ENCODE measurements at places on chromosomes 2 and 18.

GRCh38 chr18:33821503-33821902 is 243.5 kb downstream of the ASXL3 start:
- no peak for DNase-seq

DNA sequence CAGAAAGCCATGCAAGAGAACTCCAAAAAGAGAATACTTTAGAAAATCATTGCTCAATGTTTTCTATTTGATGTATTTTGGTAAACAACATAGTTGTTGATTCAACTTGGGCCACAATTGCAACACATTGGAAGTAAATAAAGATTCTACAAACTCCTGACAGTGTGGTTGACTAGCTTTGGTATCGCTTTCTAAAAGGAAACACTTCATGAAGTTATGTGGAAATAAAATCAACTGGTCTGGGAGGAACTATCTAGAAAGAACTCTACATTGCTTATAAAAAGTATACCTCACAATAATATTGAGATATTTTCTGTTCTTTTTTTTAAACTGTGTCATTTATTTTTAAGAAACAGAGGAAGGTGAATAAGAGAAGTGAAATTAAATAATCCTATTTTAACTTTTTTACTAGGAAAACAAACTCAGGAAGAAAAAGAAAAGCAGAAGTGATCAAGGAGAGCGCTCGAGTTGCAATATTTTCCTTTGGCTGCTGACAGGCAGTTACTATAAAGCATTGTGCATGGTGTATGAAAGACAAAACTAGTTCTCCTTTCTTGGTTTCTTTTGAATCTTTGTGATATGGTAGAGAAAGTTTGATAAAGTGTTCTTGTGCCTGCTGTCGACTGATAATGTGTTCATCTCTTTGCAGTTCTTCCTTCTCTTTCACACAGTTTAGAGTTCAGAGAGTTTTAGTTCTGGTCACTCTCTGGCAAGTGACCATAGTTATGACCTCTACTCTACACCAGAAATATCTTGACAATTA is 3.0 kb downstream of the DHRS9 start:
- DNase-seq = no peak

- no peak for DNase-seq
Observed at GRCh38 chr2:67825476-67825875, 237.3 kb downstream of the C1D start.

DNA sequence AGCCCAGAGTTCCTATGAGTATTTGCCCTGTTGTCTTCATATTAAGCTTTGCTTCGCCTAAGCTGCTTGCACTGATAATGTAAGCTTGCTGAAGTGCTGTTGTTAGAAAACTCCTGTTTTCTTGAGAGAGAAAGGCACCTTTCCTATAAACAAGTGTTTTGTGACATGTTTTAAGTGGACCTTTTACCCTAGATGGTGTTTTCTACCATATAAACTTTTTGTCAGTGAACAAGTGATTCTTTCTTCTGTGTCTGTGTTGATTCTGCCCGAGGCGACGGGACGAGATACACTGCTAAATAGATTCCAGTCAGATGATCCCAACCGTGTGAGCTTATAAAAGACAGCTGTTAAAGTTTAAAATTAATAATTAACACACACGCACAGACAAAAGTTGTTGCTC is 24.1 kb downstream of the CABLES1 start:
- no peak for DNase-seq

GRCh38 chr2:200077838-200078237 is 122.5 kb downstream of the MAIP1 start:
- no peak for DNase-seq

- DNase-seq = no peak
Observed at GRCh38 chr2:37802899-37803379, 122.1 kb upstream of the RMDN2 start.

GRCh38 chr2:119134775-119135174 is 23.8 kb downstream of the C1QL2 start:
- DNase-seq = no peak

DNA sequence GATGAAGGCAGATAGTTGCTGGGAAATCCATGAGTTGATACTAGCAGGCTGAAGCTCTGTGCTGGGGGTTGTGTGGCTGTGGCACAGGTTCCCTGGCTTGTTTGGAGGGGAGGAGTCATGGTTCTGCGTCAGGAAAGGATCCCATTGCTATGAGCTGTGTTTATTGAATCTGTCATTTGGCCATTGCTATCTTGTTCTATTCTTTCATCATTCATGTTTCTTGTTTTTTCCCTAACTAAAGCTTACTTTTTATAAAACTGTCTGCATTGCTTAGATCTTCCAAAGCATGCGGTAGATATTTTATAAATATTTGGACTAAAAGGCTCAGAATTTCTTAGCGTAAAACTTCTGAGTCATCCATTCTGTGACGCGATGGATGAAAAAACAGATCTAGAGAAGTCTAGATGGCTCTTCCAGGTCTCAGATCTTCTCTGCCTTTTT is 335.3 kb downstream of the PTPRM start:
- no peak for DNase-seq

GRCh38 chr18:13661779-13662256 is 64.5 kb downstream of the FAM210A start:
- no peak for DNase-seq

- no peak for DNase-seq
Observed at GRCh38 chr2:37061013-37061711, 23.0 kb downstream of the HEATR5B start.

DNA sequence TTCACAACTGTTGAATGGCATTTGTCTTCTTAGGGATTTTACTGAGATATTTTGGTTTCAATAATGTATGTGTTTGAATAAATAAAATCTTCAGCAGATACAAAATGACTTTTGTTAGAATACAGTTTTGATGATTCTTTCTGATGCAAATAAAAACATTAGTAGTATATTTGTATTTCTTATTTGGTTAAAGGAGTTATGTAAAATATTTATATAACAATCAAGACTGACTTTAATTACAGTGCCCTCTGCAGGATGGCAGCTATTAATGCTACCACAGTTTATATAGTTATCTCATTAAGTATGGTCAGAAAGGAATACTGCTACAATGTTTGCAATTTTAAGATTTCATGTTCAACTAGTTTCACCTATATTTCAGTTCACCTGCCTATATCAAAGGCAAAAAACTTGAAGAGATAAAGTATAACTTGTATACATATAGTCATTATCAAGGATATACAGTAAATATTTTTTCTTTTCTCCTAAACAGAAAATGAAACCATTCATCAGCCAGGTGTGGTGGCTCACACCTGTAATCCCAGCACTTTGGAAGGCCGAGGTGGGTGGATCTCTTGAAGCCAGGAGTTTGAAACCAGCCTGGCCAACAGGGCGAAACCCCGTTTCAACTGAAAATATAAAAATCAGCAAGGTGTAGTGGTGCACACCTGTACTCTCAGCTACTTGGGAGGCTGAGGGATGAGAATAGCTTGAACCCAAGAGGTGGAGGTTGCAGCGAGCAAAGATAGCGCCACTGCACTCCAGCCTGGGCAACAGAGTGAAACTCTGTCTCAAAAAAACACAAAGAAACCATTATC is 19.8 kb downstream of the ARL5A start:
- DNase-seq = no peak

DNA sequence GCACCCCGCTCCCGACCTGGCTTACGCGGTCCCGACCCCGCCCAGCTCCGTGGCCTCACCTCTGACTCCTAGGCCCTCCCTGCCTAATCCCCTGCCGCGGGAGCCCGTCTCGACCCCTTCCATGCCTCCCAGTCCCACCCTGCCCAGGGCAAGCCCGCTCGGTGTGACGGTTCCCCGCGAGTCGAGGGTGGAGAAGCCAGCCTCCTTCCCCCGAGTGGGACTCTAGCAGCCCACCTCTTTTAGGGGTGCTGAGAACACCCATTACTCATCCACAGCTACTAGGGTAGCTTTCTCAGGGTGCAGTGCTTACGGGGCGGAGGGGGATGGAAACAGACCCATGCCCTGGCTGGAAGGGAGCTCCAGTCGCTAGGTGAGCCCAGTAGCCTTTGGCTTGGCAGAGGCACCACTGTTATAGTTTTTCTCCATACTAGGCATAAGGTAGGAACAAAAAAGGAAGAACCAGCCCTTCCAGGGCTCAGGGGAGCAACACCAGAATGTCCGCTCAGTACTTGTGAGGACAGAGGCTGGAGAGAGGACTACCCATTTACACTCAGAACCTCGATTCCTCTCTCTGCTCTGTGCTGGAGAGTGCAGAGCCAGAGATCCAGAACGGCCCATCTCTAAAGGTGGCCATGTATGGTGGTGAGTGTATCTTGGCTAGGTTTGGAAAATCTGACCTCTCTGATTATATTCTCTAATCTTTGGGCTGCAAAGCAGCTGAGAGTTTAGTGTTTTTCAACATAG is 606 bp downstream of the AGBL5 start:
- no peak for DNase-seq

GRCh38 chr2:233435436-233436190 is 81.3 kb downstream of the DGKD start:
- no peak for DNase-seq

DNA sequence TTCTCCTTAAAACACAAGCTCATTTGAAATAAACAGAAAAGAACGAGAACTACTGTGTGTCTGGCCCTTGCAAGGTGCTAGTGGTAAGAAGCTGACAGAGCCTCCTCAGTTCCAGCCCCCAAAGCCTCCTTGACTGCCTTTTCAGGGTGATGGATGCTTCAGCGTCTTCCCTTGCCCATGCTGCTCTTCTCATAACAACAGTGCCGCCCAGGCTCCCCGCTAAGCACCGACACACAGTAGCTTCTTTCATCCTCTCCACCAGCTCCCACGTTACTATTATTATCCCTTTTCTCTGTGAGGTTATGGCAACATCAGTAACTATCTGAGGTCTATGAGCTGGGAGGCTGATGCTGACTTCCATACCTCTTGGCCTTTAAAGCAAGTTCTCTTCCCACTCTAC is 418.6 kb downstream of the TSN start:
- DNase-seq = no peak

DNA sequence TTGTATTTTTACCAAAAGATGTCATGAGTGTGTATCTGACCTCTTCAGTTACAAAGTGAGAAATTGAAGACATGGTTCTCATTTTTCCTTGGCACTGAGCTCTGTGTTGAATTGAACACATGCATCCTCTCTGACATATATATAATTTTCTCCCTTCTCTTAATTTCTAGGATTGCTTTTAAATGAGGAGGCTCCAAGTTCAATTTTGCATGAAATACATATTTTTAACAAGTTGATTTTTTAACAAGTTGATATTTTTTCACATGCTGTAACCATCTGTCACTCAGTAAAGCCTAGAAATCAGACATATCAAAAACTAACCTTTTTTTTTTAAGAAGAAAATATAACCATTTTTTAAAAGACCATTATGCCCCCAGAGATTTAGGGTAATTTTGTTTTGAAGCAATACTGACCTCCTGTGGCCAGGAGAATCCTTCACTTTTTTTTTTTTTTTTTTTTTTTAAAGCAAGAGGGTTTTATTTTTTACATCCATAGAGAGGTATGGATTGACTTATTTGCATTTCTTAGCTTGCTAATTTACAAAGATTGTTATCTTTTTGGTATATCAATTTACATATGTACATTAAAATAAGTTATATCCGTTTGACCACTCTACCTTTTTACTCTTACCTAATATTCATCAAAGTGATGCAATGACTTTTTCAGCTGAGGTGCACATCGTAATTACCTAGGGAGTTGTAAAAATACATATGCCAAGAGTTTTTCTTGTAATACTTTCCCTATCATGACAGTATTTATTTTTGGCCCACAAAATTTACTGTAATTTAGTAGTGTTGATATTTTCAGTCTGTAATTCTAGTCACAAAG is 161.8 kb downstream of the SOCS6 start:
- no peak for DNase-seq

DNA sequence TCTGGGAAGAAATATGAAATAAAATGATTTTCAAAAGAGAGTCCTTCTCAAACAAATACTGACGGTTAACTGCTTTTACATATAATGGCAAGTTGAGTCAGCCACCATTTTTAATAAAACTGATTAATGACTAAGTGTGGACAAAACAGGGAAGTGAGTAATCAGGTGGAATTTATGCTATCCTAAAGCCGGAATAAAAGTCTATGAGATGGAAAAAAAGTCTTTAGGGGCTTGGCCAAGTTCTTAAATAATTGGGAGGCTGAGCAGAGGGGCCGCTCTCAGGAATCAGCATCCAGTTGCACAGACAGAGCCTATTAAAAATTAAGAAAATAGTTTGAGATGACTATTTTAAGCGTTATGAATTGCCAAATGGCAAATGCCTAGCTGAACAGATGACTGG is 58.6 kb upstream of the AFF3 start:
- no peak for DNase-seq

DNA sequence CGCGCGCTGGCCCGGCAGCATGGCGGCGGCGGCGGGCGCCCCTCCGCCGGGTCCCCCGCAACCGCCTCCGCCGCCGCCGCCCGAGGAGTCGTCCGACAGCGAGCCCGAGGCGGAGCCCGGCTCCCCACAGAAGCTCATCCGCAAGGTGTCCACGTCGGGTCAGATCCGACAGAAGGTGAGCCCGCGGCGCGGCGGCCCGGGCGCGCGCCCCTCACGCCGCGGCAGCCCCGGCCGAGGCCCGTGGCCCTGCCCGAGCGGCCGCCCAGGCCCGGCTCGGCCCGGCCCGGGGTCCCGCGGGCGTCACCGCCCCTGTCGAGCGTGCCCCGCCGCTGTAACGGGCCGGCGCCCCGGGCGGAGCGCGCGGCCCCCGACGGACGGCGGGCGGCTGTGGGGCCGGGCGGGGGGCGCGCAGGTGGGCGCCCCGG is 218 bp downstream of the DGKD start:
- DNase-seq = no peak

GRCh38 chr2:101018934-101019333 is 16.8 kb downstream of the RPL31 start:
- DNase-seq = no peak

- DNase-seq = no peak
Observed at GRCh38 chr2:65017335-65017734, 28.1 kb downstream of the SLC1A4 start.
